Glutamatergic neuron (in vitro differentiated cells): ENCODE measurements at places on chromosomes 2 and 18.

GRCh38 chr2:228728961-228729360 lies 542.1 kb downstream of the PID1 start:
- H3K27ac ChIP-seq = no peak overlapping the region
- no peaks in the 10 kb centered on the region for H3K36me3 ChIP-seq
- H3K4me1 ChIP-seq = no peaks in the 10 kb centered on the region
- no peak for DNase-seq
- H3K4me3 ChIP-seq = no peak overlapping the region

DNA sequence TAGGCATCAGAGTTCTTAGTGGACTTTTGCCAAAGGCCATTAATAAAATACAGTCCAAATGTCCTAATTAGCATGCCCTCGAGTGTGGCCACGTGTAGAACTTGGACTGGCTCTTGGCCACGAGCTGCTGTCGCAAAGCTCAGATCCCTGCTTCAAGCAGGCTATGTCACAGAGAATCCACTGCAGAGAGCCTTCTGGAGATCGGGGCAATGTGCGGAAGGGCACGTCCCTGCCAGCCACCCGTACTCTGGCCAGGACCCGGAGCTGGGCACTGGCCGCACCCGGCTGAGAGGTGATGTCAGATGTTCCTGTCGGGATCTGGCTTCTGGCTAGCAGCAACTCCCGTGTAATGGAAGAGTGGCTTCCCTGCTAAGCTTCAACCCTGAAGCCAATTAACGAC lies 432.7 kb upstream of the ID2 start:
- no peak overlapping the region for H3K27ac ChIP-seq
- peaks cover 2% of the 10 kb centered on the region for H3K27me3 ChIP-seq
- H3K4me3 ChIP-seq = no peak overlapping the region
- peaks cover 10% of the 10 kb centered on the region for H3K4me1 ChIP-seq
- peaks cover 5% of the 10 kb centered on the region for H3K36me3 ChIP-seq

GRCh38 chr2:239469106-239469960 lies 68.5 kb upstream of the HDAC4 start:
- H3K4me1 ChIP-seq = no peaks in the 10 kb centered on the region
- no peak overlapping the region for H3K27ac ChIP-seq

GRCh38 chr2:234419726-234420125 lies 77.2 kb downstream of the ARL4C start:
- no peaks in the 10 kb centered on the region for H3K4me1 ChIP-seq
- peaks cover 7% of the 10 kb centered on the region for H3K36me3 ChIP-seq
- peaks cover 5% of the 10 kb centered on the region for H3K27me3 ChIP-seq
- no peak overlapping the region for H3K27ac ChIP-seq
- no peak overlapping the region for H3K4me3 ChIP-seq
- no peak for DNase-seq

DNA sequence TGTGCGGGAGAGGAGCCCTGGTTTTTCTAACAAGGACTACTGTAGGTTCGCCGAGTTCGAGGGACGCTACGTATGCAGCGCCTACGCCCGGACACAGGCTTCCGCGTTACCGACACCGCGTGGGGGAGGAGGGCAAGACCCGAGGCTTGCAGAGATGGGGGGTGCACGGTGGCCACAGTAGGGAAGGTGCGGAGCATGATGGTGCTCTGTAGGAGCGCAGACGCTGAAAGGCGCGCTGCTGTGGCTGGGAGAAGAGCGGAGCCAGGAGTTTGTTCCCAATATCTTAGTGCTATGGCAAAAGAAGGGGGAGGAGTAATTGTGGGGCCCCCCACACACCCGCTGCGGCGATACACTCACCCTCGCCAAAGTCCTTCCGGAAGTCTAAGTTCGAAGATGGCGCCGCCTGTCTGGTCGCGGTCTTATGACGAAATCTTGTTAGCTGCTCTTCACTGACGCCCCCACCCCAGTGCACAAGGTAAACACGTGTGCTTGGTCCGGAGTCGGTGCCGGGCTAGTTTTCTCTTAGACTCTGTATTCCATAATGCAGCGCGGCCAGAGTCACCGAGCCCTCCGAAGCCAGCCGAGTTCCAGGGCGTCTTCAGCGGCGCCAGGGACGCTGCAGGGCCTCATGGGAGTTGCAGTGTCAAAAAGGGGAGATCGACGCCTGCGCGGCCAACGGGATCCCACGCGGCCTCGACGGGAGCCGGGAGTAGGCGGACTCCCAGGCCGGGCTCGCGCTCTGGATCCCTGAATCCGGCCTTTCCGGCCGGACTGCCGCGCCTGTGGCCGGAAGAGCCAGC lies at the start of gene GTF3C2:
GTF3C2 (minus strand) TSS at position 383 of the 800 bp plus-strand sequence. CDS start 13,210 bp downstream, outside the sequence.
- H3K27me3 ChIP-seq = peaks cover 14% of the 10 kb centered on the region
- peaks cover 10% of the 10 kb centered on the region for H3K4me1 ChIP-seq
- peak within 1 kb of the TSS; percentile 100 for H3K4me3 ChIP-seq
- H3K36me3 ChIP-seq = no peaks in the 10 kb centered on the region
- peak; percentile 95 for DNase-seq

DNA sequence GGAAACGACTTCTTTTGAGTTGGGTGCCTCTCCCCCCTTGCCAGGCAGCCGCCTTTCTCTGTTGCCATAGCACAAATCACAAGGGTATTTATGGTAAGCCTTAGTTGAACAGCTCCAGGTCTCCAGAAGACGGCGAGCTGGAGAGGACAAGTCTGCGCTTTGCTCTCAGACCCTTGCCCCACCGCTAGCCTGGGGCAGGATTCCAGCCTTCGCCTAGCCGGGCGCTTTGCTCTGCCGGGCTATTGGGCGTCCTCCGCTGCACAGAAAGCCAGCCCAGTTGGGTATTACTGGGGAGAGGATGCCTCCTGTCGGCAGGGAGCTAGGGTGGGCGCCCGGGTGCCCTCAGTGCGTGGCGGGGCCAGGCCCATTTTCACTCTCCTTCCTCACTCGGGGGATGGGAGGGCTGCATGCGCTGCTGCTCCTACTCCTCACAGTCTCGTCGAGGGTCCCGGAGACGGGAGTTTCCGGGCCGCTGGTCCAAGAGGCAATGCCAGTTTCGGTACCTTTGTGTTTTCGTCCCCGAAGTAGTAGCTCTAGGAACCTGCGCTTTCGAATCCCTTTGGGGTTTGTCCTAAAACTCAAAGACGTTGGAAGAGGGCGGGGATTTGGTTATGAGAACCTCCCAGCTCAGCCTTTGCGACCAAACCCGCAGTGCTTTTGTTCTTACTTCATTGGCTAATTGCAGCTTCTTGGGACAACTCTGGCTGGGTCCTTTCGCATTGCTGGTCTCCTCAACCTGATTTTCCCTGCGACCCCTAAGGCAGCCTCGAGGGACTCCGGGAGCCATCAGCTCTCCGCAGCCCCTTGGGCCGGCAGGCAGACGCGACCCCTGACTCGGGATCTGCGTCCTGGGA lies 3.6 kb upstream of the DLX2 start:
- peaks cover 14% of the 10 kb centered on the region for H3K4me1 ChIP-seq
- H3K36me3 ChIP-seq = no peaks in the 10 kb centered on the region
- no peak overlapping the region for H3K27ac ChIP-seq
